ENCODE measurements at places on chromosomes 7 and 10.

GRCh38 chr7:101978683-101979082 is 161.3 kb downstream of the CUX1 start:
- DNase-seq, result no peak

DNA sequence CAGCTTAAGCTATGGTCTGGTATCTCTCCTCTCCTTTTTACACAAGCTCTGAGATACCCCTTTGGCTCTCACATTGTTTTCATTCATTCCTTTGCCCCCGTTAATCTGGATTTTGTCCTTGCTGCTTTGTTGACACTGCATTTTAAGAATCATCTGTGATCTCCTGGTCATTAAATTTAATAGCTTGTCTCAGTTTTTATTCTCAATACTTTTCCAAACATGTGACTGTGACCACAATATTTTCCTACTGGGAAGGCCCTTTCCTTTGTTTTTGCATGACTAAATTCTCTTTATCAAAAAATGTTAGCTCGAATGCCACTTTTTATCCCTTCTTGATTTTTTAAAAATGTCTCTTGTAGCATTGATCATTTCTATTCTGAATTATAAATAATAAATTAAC is 171.2 kb downstream of the SUGCT start:
- no peak for DNase-seq

GRCh38 chr10:103718247-103718620 is 137.1 kb downstream of the SH3PXD2A start:
- no peak for DNase-seq

DNA sequence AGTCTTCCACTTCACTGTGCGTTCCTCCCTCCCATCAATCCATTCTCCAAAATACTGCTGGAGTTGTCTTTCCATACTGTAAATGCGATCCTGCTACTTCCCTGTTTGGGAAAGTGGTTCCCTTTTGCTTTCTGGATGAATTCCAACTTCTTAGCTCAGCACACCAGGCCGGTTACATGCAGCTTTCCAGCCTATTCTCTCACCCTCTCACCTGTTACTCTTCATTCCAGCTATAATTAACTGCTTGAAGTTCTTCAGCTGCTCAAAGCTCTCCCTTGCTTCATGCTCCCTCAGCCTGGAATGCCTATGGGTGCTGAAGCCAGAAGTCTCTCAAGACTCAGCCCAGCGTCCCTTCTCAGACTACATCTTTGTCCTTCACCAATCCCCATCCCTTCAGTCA is 6.0 kb upstream of the ZNRF2 start:
- no peak for DNase-seq

- DNase-seq, result peak; percentile 62
Observed at GRCh38 chr7:74479961-74480829, 26.5 kb downstream of the GTF2IRD1 start.

- DNase-seq, result no peak
Observed at GRCh38 chr10:99798920-99799319, 16.5 kb downstream of the ABCC2 start.

GRCh38 chr10:36109399-36110023 is 467.4 kb upstream of the FZD8 start:
- DNase-seq, result no peak

DNA sequence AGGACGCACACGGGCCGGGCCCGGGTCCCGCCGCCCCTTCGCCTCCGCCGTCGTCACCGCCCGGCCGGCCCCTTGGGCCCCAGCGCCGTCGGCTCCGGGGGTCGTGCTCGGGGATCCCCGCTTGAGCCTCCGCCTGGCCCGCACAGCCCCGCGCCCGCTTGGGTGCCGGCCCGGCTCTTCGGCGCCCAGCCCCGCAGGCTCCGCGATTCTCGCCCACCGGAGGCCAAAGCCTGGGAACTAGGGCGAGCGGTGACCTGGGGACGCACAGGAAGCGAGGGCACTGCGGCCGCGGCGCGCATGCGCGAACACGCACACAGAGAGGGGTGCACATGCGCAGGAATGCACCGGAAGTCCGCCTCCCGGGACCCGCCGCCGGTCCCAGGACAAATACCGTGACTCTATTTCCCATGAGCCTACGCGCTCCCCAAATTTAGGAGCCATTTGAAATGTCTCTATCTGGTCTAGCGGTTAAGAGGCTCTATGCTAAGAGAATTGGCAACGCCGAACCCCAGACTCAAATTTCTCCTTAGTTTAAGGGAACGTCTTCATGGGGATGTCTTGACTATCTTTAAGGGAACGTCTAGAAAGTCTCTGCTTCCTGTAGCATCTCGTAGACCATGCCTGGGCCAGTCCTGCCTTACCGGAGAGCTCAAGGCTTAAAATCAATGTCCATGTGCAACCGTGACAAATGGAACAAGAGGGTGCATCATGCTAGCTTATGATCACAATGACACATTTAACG is at the start of gene ZNF12:
Gene ZNF12, minus strand, starts transcription at position 282 of the 742 bp plus-strand sequence. CDS start 1,774 bp downstream, outside the sequence.
- peak; percentile 93 for DNase-seq

- no peak for DNase-seq
Observed at GRCh38 chr10:125087191-125087896, 73.0 kb downstream of the CTBP2 start.

- DNase-seq, result no peak
Observed at GRCh38 chr10:110698340-110698739, 54.2 kb downstream of the RBM20 start.

DNA sequence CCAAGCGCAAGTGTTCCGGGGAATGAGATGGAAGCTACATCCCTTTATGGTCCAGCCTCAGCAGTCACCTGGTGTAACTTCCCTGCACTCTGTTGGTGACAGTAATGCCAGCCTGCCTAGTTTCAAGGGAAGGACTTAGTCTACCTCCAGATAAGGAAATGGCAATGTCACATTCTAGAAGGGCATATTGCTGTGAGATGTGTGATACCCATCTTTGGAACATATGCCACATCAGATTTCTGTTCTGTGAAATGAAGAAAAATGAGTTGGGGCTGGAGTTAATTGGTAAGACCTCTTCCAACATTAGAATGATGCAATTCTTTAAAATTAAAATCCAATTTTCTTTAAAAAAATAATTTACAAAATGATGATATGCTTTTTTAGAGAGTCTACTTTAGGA is 212.0 kb downstream of the LRMDA start:
- no peak for DNase-seq

DNA sequence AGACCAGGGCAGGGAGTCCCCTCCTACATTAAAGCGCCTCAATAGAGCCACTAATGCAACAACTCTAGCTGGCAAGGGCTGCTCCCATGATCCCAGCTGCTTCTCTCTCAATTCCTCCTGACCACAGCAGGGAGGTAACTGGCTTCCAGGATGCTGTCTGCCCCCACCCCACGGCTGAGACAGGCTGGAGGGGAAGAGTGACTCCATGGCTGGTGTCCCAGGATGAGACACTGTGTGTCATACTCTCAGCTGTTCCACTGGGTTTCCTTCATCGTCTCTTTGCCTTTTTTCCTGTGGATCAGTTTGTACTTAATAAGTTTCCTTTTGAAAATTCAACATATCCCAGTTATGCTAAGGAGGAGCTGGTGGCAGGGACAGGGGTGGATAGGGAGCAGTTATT is 27.7 kb upstream of the MYH16 start:
- no peak for DNase-seq

DNA sequence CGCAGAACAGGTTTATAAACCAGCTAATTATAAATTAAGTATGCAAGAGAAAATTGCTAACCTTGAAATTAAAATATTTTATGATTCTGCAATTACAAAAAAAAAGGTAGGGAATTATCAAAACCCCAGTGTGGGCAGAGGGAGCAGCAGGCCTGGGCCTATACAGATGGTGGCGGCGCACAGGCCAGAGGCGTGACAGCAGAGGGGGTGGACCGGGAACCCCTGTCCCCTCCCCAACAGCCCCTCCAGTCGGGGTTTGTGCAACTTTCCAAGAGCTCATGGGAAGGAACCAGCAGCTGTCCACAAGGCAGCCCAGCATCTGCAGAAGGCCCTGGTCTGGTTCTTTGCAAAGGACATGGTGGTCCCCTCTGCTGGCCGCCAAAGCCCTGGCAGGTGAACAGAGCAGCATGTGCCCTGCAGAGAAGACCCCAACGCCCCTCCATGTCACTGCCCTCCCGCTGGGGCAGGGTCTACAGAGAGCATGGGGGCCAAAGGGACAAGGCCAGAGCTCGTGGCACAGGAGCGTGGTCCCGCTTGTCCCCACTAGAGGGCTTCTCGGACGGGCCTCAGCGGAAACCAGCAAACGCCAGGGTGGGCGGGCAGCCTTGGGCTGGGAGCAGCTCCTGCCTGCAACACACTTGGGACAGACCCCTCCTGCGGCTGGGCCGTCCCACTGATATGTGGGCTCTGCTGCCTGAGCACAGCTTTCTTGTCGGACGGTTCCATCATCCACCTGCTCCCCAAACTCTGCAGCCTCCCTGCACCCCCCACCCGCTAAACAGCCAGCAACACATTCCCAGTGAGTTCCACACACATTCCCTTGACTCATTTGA is 75.1 kb downstream of the EBF3 start:
- no peak for DNase-seq

DNA sequence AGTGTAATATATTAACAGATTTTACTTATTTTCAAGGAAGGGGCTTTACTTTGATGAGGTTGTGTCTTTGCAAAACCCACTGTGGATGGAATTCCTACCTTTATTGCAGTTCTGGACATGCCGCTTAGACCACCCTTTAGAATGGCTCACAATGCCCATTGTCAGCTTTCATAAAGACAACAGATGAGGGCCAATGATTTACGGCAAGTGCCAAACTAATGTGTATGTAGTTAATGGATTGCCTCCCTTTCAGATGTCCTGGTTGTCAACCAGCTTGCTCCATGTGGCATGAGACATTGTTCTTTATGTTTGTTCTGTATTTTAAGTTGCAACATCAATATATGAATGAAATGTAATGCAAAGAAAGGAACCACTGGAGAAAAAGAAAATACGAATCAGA is 35.0 kb upstream of the ELMO1 start:
- DNase-seq, result no peak

DNA sequence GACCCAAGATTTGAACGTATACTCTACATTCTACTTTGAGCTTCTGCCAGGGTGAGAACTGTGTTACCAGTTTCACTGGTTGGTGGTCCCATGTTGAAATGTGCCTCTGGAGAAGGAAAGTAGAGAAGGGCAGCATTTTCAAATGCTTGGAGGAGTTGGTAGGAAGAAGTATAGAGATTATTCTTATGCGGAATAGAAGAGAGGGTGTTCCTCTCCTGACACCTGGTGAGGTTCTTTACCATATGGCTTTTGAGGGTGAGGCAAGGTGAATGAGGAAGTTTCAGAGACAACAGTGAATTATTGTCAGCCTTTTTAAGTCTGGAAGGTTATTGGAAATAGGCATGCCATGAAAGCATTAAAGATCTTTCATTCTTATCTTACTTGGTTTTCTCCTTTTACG is 34.3 kb downstream of the R3HCC1L start:
- no peak for DNase-seq

DNA sequence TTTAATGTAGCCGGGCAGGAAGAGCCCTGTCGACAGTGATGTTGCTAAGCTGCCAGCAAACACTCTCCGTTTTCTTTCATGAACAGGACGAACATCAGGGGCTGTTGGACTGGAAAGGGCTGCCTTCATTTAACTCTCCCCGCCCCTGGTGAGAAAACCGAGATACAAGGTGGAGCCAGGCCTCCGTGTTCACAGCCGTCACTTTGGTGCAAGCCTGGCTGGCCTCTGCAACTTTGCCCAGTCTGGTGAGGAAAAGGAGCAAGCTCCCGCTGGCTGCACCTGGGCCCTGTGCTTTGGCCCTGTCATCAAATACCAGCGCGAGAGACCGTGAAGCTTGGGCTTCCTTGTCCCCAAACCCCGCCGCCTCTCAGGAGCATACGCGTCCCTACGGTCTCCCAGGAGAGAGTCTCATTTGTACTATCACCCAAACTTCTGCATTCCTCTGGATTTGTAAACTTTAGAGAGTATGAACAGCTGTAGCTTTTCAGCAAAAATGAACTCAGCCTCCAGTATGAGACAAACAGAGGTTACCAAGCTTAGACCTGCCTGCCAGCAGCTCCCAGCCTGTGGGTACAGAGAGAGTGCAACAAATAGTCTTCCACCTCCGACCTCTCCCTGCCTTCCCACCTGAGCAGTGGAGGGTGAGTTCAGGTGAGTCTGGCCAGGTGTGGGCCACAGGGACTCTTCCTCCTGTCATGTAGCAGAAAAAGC is 445.3 kb upstream of the MGMT start:
- DNase-seq, result no peak

DNA sequence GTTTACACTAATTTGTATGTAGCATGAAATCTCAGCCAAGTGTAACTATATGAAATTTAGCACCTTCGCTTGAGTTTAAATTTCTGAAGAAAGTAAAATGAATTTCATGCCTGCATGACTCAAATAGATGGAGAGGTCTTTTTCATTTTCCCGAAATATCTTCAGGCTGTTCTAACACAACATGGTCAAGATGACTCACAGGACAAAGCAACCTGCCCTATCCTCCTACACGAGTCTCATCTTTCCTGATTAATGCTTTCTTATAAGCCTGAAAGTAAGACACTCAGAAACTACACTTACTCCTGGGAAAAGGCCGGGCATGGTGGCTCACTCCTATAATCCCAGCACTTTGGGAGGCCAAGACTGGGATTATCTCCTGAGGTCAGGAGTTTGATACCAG is 41.2 kb downstream of the CH25H start:
- DNase-seq, result no peak

GRCh38 chr7:87404674-87405073 is 59.2 kb downstream of the CROT start:
- DNase-seq, result no peak
